CD14-positive monocyte (primary cell): ENCODE measurements at places on chromosomes 7 and 10.

GRCh38 chr10:42976351-42977031 lies 100.4 kb upstream of the RET start:
- no peak for DNase-seq

- no peak for DNase-seq
Observed at GRCh38 chr10:61452151-61452651, 980 bp downstream of the TMEM26 start.

- DNase-seq: peak; percentile 3
Observed at GRCh38 chr7:18610331-18610948, 114.9 kb downstream of the HDAC9 start.

DNA sequence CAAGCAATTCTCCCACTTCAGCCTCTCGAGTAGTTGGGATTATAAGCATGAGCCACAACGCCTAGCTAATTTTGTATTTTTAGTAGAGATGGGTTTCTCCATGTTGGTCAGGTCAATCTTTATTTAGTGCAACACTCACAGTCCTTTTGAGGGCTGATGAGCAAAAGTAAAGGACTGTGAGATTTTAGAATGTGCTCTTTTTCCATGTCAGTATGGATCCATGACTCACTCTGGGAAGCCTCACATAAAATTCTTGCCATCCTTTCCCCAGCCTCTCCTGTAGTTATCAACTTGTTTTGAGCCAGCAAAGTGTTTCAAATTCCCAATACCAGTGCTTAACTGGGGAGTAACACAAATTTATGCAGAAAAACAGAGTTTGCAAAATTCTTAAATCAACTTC lies 135.8 kb upstream of the CXCL12 start:
- DNase-seq: no peak
